BJ (cell line): ENCODE measurements at places on chromosomes 2 and 18. TPM values are rescaled to one million over a fixed set of nuclear protein-coding genes. Genes with fewer than 3 reads are reported as not detected.
A peak's percentile ranks its signal among the peaks of the same experiment; 100 is the strongest.

Gene MOGAT1
- polyA plus RNA-seq: not detected in 2 replicates

Gene IL36A
- not detected in 2 replicates for polyA plus RNA-seq

Gene LAMA1
- polyA plus RNA-seq: 3.2 and 3.4 TPM in 2 replicates

Gene KCNF1
- not detected in 2 replicates for polyA plus RNA-seq

Gene LRRTM4
- polyA plus RNA-seq: not detected in 2 replicates

Gene RSAD2
- 0.05 and 0.22 TPM in 2 replicates for polyA plus RNA-seq

Gene SLC5A7
- not detected in 2 replicates for polyA plus RNA-seq

Gene TTN
- polyA plus RNA-seq: not detected in 2 replicates

GRCh38 chr2:36441816-36442215 is 86.2 kb downstream of the CRIM1 start:
- DNase-seq: peak; percentile 34

GRCh38 chr2:128520791-128521190 is 202.1 kb upstream of the HS6ST1 start:
- no peak for DNase-seq

- no peak for DNase-seq
These were observed 744 bp downstream of the POU3F3 start for GRCh38 chr2:104854498-104855220.

GRCh38 chr18:77209587-77209986 is 40.1 kb upstream of the GALR1 start:
- DNase-seq: no peak

DNA sequence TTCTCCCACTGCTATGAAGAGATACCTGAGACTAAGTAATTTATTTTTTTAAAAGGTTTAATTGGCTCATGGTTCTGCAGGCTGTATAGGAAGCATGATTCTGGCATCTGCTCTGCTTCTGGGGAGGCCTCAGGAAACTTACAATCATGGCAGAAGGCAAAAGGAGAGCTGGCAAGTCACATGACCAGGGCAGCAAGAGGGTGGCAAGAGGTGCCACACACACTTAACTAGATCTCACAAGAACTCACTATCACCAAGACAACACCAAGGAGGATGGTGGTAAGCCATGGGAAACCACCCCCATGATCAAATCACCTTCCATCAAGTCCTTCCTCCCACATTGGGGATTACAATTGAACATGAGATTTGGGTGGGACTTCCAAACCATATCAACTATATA is 38.3 kb downstream of the SP3 start:
- no peak for DNase-seq

GRCh38 chr2:204360218-204361007 is 184.9 kb upstream of the PARD3B start:
- no peak for DNase-seq

DNA sequence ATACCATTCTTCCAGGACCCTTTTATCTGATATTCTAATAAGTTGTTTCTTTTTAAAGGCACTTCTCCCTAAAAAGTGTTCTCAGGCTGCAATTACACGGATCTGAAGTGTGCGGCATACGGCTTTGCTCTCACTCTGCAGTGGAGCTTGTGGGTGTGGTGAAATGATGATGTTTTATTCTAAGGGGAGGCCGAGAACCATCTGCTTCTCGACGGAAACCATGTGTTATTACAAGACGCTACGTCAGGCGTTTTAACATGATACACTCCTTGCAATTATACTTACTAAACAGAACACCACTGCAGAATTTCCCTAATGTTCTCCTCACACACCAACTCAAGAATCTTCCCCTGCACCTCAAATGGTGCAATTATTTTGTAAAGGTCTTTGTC is 34.9 kb upstream of the CTDP1 start:
- no peak for DNase-seq

- no peak for DNase-seq
These were observed 114.3 kb downstream of the SPP2 start for GRCh38 chr2:234164493-234165413.

- DNase-seq: no peak
These were observed 102.9 kb downstream of the ETAA1 start for GRCh38 chr2:67499989-67500388.

DNA sequence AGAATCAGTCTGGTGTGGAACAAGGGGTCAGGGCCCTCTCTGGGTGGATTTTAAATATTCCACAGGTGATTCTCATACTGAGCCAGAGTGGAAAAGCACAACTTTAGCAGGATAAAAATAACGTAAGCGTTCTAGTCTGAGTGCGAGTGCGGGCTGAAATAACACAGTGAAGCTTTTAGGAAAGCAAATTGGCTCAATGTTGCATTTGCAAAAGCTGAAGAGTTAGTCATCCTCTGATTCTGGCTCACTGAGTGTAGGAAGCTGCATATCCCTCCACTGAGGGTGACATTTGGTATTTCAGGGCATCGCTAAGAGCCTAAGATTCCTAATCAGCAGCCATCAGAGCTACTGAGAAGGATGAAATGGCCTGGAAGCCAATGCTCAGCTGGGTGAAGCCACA is 134.7 kb downstream of the RIF1 start:
- DNase-seq: no peak

GRCh38 chr2:10272464-10272863 is 30.2 kb upstream of the HPCAL1 start:
- no peak for DNase-seq

DNA sequence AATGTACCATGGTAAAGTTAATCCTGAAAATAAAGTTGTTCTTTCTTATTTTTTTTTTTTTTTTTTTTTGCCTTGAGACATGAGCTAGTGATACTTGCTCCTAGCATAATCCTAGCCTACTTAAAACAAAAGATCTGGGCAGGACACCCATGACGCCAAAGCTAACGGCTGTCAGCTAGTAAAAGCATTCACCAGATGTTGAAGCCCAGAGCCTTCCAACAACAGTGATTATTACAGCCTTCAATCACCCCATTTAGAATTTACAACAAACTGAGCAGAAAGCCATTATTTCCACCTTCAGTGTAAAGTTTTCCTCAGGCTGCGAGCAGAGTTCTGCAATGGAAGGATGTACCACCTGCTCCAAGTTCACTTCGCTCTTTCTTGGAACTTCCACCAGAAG is 259.5 kb downstream of the SP3 start:
- DNase-seq: no peak

DNA sequence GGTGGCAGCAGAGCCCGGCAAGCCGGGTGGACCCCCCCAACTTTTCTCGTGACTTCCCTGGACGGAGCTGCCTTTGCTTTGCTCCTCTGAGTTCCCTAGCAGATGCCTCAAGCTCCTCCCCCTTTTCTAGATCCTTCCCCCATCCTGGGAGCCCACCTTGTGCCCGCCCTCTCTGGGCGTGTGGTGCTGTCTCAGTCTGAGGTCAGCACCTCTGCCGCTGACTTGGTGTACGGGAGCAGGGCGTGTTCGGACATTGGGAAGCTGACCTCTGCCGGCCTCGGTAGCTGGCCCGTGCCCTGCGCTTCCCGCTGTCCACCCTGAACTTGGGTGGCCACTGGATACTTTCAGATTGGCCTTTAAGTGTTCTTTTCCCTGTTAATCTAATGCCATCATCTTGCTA is 19.6 kb upstream of the ESPNL start:
- DNase-seq: no peak

DNA sequence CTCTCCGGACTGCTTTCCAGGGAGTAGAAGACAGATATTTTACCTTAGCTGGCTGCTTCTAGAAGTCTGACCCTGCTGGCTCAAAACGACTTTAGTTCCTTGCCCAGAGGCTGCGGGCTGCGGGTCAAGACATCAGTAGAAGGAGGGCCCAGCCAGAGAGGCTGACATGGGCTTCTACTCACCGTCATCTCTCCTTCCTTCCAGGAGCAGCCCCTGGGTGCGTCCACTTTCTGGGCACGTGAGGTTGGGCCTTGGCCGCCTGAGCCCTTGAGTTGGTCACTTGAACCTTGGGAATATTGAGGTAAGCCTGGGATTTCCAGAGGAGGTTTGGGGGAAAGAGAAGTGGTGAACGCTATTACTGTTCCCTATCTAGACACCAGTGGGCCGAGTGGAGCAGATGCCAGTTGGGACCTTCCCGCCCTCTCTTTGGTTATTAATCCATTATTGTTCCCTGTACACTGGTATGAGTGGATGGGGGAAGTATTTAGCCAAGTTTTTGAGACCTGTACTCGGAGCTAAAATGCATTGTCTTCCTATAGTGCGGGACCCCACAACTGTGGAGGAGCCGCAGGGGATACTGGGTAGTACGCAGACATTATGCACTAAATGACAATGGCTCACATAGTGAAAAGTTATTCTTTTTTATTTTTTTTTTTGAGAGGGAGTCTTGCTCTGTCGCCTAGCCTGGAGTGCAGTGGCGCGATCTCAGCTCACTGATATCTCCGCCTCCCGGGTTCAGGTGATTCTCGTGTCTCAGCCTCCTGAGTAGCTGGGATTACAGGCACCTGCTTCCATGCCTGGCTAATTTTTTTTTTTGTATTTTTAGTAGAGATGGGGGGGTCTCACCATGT is 26.3 kb upstream of the CASP8 start:
- no peak for DNase-seq

DNA sequence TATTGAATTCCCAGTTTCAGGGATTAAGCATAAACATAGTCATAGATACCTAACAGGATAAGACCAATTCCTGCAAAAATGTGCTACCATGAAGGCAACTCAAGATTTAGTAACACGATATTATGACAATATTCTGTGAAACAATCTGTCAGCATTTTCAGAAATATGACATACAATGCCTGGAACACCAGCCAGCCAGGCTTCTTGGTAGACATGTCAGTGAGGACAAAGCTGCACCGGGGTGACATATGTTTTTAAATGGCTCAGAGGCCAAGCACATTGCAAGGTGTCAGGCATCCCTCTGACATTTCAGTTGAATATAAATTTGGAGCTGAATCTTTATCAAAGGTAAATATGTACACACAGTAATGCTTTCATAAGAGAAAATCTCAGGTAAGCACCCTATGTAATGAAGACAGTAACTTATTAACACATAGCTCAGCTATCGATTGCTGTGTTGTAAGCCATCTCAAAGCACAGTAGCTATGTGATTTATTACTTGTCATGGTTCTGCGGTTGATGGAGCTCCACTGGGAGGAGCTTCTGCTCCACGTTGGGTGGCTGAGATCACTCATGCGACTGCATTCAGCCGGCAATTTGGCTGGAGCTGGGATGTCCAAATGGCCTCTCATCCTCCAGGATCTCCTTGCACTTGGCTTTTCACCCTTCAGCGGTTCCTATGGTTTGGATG is 31.9 kb upstream of the EML6 start:
- DNase-seq: no peak

DNA sequence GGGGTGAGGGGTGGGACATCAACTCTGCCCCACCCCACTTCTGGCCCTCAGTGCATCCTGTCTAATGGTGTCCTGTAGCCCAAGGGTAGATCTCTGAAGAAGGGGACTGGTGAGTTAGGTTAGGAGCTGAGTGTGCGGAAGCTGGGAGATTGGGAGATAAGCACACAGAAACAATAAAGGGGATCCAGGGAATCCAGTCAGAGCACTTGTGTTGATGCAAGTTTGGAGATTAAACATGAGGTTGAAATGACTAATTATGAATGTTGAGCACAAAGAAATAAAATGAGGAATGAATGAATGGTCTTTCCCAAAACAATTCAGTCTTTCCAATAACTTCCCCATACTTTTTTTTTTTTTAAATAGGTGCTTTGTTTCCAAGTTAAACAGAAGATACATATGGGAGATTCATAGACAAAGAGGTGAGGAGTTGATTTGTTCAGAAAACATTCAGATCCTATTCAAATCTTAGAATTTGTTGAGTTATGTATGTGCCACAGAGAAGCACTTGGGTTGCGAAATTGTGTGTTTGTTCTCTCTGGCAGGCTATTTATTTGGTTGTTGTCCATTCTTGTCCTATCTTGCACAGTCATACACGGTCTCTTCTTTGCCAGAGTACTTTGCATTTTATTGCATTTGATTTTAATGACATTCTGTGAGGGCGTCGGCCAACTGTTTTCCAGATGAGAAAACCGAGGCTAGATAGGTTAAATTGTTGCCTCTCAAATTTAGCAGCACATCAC is 31.6 kb upstream of the NABP1 start:
- DNase-seq: no peak

DNA sequence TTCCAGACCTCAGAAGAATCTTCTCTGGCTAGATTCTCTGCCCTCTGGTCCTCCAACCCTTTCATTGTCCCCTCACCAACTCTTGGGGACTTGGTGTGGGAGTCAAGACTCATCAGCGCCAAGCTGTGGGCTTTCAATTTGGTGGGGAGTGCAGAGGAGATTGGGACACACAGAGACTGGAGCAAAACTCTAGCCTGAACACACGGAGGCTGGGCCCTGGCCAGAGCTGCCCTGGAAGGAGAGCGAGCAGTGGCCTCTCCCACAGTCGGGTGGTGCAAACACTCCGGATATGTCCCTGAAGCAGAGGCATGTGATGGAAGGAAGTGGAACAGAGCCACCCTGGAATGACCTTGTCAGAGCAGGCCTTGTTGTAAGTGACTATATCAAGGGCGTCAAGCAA is 8.7 kb upstream of the SOX11 start:
- DNase-seq: no peak

DNA sequence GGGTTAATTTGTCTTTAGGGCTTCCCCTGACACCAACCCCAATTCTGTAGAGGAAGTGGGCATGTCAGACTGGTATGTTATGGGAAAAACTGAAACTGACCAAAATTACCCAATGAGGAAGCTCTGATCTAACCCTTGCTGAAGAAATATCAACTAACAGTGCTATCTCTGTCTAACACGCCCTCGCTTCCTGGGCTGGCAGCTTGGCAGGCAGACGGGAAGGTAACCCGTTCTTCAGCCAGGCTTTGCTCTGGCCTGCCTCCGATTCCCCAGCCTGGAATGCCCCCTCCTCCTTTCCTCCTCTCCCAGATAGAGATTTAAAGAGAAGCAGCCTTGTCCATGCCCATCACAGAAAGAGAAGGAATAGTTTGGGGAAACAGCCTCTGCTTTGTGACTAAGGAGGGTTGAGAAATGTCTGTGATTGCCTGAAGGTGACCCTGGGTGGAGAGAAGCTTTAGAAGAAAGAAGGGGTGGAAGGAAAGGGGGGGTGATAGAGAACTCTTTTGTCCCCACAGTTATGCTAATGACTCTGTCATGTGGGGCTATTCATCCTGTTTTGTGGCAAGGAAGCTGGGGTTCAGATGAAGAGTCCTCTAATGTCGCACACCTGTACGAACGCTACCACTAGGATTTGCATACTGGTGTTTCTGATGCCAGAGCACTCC is 15.4 kb downstream of the HK2 start:
- no peak for DNase-seq

- no peak for DNase-seq
These were observed 339.8 kb downstream of the NYAP2 start for GRCh38 chr2:225739328-225739727.

DNA sequence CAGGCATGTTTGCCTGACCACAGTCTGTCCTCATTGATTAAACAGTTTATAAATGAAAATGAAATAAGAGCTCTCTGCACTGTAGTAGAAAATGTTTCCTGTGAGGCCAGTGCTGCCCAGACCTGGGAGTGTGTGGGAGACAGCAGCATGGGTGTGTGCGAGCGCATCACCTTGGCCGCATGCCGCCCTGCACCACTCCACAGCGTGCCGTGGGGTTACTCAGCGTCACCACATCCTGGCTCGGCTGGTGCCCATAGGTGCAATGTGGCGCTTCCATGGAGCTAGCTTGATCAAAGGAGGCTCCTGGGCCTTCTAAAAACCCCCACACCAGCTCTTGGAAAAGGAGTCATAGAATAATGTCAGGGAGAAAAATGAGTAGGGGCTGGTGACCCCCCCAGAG is 76.0 kb upstream of the EPC2 start:
- no peak for DNase-seq
